ENCODE measurements at places on chromosomes 1 and 21. TPM values are rescaled to one million over a fixed set of nuclear protein-coding genes. Genes with fewer than 3 reads are reported as not detected.

- H3K4me1 ChIP-seq, result no peaks in the 10 kb centered on the region
- H3K4me3 ChIP-seq, result no peak overlapping the region
- H3K36me3 ChIP-seq, result no peaks in the 10 kb centered on the region
- H3K27me3 ChIP-seq, result no peaks in the 10 kb centered on the region
- no peak overlapping the region for H3K27ac ChIP-seq
These were observed 153.0 kb downstream of the KCTD3 start for GRCh38 chr1:215720126-215720525.

DNA sequence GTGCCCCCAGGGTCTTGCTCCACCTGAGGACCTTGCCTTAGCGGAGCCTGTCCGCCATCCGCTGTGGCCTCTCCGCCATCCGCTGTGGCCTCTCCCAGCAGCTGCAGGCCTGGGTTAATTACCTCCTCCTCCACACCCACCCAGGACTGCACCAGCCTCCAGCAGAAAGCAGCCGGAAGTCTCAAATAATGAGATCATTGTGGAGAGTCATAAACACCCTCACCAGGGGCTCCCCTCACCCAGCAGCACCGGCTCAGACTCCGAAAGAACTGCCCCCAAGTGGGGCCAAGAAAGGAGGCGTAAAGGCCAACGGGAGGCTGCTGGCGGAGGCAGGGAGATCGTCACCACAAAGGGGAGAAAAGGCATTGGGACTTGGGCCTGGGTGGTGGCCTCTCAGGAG lies 10.7 kb upstream of the GPR153 start:
- H3K36me3 ChIP-seq, result no peaks in the 10 kb centered on the region
- no peak for DNase-seq
- no peak overlapping the region for H3K27ac ChIP-seq
- no peak overlapping the region for H3K4me3 ChIP-seq
- H3K27me3 ChIP-seq, result no peaks in the 10 kb centered on the region
- no peaks in the 10 kb centered on the region for H3K4me1 ChIP-seq

- no peaks in the 10 kb centered on the region for H3K27me3 ChIP-seq
- no peak overlapping the region for H3K4me3 ChIP-seq
- no peak for DNase-seq
- H3K4me1 ChIP-seq, result no peaks in the 10 kb centered on the region
- H3K36me3 ChIP-seq, result peaks cover 9% of the 10 kb centered on the region
- no peak overlapping the region for H3K27ac ChIP-seq
These were observed 524.4 kb downstream of the DPYD start for GRCh38 chr1:97396463-97396862.

HJV gene
- total RNA-seq, result not detected

SLAMF6 gene
- 55.0 TPM for total RNA-seq

NCAM2 gene
- total RNA-seq, result not detected

GRCh38 chr1:60274422-60275290 lies 201.1 kb upstream of the C1orf87 start:
- H3K4me3 ChIP-seq, result no peak overlapping the region
- H3K27ac ChIP-seq, result no peak overlapping the region
- DNase-seq, result no peak
- H3K36me3 ChIP-seq, result no peaks in the 10 kb centered on the region

- no peaks in the 10 kb centered on the region for H3K4me1 ChIP-seq
- H3K36me3 ChIP-seq, result no peaks in the 10 kb centered on the region
- no peak for DNase-seq
- no peak overlapping the region for H3K27ac ChIP-seq
These were observed 33.4 kb downstream of the HMCN1 start for GRCh38 chr1:185767508-185768120.

LAMB3 gene
- total RNA-seq, result 3.1 TPM

- no peak overlapping the region for H3K4me3 ChIP-seq
- no peaks in the 10 kb centered on the region for H3K36me3 ChIP-seq
- no peak for DNase-seq
- peaks cover 2% of the 10 kb centered on the region for H3K27me3 ChIP-seq
- no peak overlapping the region for H3K27ac ChIP-seq
- H3K4me1 ChIP-seq, result no peaks in the 10 kb centered on the region
These were observed 108.3 kb upstream of the FGGY start for GRCh38 chr1:59188413-59189213.

MTARC2 gene
- not detected for total RNA-seq

DNA sequence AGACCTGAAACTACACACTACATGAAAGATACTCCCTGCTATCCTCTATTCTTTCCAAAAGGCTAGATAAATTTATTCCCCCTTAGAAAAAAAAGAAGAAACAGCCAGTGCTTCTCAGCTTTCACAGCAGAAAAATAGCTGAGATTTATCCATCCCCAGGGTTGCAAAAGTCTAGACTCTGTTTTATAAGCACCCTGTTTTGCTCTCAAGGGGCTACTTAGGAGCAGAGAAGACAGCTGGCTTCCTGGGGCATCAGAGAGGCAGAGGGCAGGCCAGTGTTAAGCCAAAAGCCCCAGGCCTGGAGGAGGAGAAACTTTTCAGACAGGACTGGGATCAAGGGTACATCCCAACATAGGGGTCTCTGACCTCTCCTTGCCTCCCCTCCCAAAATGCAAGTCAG lies 3.9 kb downstream of the LAMB3 start:
- no peak overlapping the region for H3K27ac ChIP-seq
- peaks cover 46% of the 10 kb centered on the region for H3K4me1 ChIP-seq
- no peaks in the 10 kb centered on the region for H3K27me3 ChIP-seq
- H3K36me3 ChIP-seq, result no peaks in the 10 kb centered on the region
- no peak for DNase-seq

DNA sequence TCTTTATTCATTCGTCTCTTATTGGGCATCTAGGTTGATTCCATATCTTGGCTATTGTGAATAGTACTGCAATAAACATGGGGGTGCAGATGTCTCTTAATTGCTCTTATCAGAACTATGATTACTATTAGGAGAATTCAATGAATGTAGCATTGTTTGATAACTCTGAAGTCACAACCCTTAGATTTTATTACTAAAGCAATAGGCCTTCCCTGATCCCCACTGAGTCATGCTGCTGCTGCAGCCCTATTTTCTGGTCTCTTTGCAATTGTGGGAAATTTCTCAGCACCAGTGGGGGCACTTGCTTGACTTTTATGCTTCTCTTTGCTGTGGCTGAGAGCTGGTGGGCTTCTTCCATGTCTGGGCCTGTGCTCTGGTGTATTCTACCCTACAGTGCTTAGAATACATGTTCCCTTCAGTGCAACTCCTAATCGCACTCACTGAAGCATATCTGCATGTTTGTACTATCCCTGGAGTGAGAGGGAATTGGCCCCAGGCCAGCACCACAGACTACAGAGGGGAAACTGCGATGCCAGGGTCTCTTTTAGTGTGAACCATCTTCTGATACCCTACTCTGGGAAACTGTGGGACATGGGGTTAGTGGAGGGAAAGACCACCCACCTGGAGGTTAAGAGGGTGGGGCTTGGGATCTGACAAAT lies 52.2 kb upstream of the ROR1 start:
- no peak for DNase-seq
- H3K36me3 ChIP-seq, result no peaks in the 10 kb centered on the region
- no peak overlapping the region for H3K27ac ChIP-seq
- no peak overlapping the region for H3K4me3 ChIP-seq
- no peaks in the 10 kb centered on the region for H3K27me3 ChIP-seq

CTSS gene
- total RNA-seq, result 31.4 TPM

- H3K4me3 ChIP-seq, result no peak overlapping the region
- H3K27ac ChIP-seq, result no peak overlapping the region
- peaks cover 14% of the 10 kb centered on the region for H3K27me3 ChIP-seq
These were observed 9.8 kb upstream of the ALDH9A1 start for GRCh38 chr1:165707984-165708706.

DNA sequence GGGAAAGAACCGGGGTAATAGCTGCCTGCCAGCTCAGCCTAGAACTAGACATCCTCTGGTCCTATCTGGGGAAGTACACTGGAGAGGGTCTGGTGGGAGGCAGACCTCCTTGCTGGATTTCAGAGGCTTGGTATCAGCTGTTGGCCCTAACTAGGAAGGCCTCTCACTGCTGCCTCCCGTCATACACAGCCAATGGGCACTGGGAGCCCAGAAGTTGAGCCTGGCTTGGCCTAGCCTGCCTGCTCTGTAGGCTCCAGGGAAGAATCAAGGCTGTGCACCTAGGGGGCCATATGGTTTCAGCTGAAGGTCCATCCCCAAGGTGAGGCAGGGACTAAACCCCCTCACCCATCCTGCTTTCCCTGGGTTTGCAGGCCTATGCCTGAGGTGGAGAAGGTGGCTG lies 4.3 kb upstream of the MUTYH start:
- DNase-seq, result no peak
- peaks cover 21% of the 10 kb centered on the region for H3K4me1 ChIP-seq
- no peaks in the 10 kb centered on the region for H3K27me3 ChIP-seq

PKP1 gene
- total RNA-seq, result not detected

SERTAD4 gene
- total RNA-seq, result not detected

PNRC2 gene
- 133 TPM for total RNA-seq

DNA sequence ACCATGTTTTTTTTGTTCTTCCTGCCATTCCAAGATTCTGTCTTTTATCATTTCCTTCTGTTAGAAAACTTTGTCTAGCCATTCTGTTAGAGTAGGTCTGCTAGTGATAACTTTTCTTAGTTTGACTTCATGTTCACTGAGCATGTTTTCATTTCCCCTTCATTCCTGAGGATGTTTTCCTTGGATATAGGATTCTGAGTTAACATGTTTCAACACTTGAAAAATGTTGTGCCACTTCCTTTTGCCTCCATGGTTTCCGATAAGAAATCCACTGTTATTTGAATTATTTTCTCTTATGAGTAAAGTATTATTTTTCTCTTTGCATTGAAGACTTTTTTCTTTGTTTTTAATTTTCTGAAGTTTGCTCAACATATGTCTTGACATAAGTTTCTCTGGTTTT lies 66.7 kb downstream of the ATP1A1 start:
- peaks cover 3% of the 10 kb centered on the region for H3K27me3 ChIP-seq
- no peak overlapping the region for H3K27ac ChIP-seq
- DNase-seq, result no peak

GRCh38 chr21:45578176-45578801 lies 36.0 kb upstream of the SLC19A1 start:
- H3K27me3 ChIP-seq, result peaks cover 2% of the 10 kb centered on the region
- no peak overlapping the region for H3K27ac ChIP-seq

- no peaks in the 10 kb centered on the region for H3K27me3 ChIP-seq
- no peaks in the 10 kb centered on the region for H3K36me3 ChIP-seq
- no peak overlapping the region for H3K27ac ChIP-seq
- H3K4me1 ChIP-seq, result no peaks in the 10 kb centered on the region
- no peak overlapping the region for H3K4me3 ChIP-seq
These were observed 73.0 kb upstream of the ABCD3 start for GRCh38 chr1:94345148-94345721.

DNA sequence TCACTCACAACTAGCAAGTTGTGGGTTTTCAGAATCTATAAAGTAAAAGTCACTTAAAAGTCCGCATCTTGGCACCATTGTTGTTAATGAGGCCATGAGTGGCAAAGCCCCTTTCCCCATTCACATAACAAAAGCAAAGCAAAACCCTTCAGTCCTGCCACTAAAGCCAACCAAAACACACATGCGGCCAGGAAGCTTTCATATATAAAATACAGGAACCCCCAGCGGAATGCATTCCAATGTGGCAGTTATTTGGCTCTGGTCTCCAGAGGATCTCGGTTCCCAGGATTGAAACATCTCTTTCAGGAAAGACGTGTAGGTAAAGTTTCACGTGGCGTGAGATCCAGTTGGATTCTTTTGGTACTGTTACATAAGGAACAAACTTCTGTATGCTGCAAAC lies 2.5 kb upstream of the LBR start:
- DNase-seq, result no peak
- H3K27me3 ChIP-seq, result no peaks in the 10 kb centered on the region
- H3K4me1 ChIP-seq, result peaks cover 28% of the 10 kb centered on the region
- H3K4me3 ChIP-seq, result no peak overlapping the region
- no peak overlapping the region for H3K27ac ChIP-seq
- peaks cover 6% of the 10 kb centered on the region for H3K36me3 ChIP-seq

CENPF gene
- total RNA-seq, result 102 TPM

DNA sequence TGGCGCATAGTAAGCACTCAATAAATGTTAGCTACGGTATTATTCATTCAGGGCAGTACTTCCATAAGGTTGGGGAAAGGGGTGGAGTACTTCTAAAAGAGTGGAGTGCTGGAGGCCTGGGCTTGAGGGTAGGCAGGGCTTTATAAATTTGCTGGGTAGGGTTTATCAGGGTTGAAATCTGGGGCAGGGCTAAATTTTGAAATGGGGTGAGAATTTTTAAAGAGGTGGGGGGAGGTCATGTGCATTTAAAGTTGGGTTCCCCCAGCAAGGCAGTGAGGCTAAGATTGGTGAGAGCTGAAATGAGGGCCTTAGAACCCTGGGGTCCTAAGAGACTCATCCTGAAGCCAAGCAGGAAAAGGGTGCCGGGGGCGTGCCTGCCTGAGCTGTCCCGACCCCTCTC lies 10.0 kb downstream of the CATSPER4 start:
- H3K4me1 ChIP-seq, result peaks cover 25% of the 10 kb centered on the region
- H3K27me3 ChIP-seq, result no peaks in the 10 kb centered on the region

GRCh38 chr1:209156991-209157390 lies 426.5 kb upstream of the CAMK1G start:
- no peaks in the 10 kb centered on the region for H3K4me1 ChIP-seq
- no peak overlapping the region for H3K4me3 ChIP-seq
- H3K36me3 ChIP-seq, result no peaks in the 10 kb centered on the region

FCGR3A gene
- total RNA-seq, result not detected

DNAI4 gene
- total RNA-seq, result 3.6 TPM

PCBP3 gene
- total RNA-seq, result 12.2 TPM

- no peak overlapping the region for H3K27ac ChIP-seq
- no peak for DNase-seq
- H3K36me3 ChIP-seq, result peaks cover 7% of the 10 kb centered on the region
- peaks cover 6% of the 10 kb centered on the region for H3K4me1 ChIP-seq
These were observed 4.9 kb downstream of the TPM3 start for GRCh38 chr1:154186852-154187501.

Measured in activated CD4-positive, alpha-beta T cell treated with anti-CD3 and anti-CD28 coated beads for 36 hours (primary cell).